EL (cell line): ENCODE measurements at places on chromosomes 1 and 21.
A peak's percentile ranks its signal among the peaks of the same experiment; 100 is the strongest.

DNA sequence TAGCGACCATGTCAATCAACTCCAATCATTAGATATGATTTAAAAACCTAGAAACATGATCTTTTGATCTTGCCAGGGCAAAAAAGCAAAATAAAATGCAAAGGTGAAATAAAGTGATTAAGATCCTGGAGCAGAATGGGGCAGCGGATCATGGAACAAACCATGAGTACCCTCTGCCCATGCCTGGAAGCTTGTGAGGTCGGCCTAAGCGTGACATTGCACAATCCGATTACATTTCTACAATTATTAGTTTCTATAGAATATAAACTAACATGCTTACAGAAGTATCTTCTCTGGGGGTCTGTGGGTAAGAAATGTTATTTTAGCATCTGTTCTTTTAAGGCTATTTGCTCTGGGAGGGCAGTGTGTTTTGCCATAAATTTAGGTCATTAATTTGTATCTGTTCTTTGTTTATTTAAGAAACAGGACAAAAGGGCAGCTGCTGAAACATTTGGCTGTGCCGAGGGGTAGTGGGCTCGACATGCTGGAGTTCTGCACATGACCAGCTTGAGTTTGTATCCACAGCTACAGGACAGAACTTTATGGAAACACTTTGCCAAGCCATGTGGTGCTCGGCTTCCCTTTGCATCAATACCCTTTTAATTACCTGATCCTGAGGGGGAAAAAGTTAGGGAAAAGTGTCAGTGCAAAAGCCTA lies 55.9 kb downstream of the ZBTB18 start:
- DNase-seq: no peak

DNA sequence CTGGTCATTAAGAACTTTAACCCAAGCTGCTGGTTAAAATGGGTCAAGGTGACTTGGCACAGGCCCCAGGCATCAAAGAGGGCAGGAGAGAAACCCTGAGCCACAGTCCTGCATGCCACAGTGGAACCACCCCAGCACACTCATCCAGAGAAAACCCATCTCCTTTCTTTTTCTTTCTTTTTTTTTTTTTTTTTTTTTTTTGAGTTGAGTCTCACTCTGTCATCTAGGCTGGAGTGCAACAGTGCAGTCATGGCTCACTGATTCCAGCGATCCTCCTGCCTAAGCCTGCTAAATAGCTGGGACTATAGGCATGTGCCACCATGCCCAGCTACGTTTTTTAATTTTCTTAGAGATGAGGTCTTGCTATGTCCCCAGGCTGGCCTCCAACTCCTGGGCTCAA lies 109.2 kb upstream of the RAB4A start:
- DNase-seq: no peak

GRCh38 chr21:36028127-36029069 lies 31.9 kb downstream of the SETD4 start:
- DNase-seq: peak; percentile 74

DNA sequence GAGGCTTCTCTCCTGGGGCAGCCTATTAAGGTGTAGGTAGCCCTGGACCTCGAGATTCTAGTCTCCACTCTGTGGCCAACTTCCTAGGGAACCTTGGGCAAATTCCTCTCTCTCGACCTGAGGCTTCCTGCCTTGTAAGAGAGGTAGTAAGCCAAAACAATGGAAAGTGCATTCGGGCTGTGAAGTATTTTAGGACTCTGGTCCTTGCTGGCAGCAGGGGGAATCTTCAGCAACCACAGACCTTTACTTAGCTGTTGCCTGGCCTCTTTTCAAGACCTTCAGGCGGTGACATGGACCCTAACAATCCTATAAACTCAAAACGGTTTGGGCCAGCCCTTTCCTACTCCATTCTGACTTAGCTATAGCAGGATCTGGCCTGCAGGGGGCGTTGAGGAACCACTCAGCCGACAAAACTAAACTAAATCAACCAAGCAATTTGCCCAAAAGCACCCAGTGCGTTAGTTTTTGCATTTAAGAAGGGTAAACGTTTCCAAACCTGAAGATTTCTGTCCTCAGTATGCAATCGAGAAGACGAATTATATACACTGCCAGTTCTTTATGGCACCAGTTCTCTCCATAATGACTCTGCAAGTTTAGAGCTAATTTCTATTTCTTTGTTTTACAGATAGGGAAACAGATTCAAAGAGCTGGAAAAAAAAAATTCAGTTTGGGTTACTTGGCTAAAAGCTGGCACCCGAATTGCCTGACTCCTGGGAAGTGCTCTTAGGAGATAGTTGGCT lies 10.9 kb upstream of the SESN2 start:
- DNase-seq: peak; percentile 84

- DNase-seq: peak; percentile 8
Observed at GRCh38 chr1:199460933-199461332, 566.6 kb upstream of the NR5A2 start.

DNA sequence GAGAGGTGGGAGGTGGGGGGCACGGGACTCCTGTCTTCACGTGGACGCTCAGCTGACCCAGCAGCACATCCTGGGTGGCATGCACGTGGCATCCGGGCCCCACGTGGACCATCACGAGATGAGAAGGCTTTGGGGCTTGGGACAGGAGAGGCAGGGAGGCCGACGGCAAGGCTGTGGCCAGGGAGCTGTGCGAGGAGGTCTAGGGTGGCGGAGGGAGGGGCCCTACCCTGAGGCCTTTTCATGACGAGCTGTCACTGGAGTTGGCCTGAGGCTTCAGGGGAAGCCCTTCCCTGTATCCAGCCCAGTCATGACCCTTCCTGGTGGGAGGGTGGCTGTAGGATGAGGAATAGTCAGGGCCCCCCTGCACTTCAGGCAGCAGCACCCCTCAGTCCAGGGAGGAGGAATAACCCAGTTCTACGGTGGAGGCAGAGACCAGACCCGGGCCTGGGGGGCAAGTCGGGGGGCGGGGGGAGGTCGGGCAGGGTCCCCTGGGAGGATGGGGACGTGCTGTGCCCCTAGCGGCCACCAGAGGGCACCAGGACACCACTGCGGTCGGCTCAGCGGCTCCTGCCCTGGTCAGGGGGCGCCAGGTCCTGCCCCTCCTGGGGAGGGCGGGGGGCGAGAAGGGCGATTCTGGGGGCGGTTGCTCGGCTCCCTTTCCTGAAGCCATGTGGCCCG lies 2.0 kb upstream of the PERM1 start:
- no peak for DNase-seq

DNA sequence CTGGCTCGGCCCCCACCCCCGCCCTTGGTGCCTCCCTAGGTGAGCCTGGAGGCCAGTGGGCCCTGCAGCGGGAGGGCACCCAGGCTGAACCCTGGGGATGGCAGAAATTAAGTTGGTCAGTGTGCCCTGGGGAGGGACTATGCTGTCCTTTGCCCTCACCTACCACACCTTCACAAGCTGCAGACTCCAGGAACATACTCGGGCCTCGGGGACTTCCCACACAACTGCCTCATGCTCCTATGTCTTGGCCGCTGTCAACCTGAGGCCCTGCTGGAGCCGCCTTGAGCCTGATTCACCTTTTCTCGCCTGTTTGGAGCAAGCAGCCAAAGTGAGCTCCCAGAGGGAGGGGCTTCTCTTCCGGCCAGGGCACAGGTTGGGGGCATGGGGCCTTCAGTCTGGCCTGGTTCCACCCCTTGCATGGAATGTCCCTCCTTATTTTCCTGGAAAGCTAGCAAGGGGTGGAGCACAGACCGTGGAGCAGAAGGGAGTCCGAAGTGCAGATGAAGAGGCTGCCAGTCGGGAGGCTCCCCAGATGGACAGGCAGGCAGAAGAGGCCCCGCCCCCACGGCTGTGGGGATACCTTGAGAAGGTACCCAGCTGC lies 24.7 kb downstream of the KNCN start:
- DNase-seq: no peak

DNA sequence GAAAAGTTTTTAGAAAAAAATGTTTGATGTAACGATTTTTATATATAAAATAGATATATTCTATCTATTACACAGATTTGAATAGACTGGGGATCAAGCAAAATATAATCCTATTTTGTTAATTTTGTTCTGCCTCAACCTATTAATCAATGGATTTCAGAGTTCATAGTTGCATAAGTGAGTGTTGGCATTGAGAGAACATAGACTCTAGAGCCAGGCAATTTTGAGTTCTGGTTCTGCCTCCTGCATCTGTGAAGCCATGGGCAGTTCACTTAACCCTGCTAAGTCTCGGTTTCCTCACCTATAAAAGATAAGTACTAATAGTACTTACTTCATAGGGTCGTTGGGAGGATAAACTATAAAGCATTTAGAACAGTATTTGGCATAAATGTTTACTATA lies 13.6 kb upstream of the PKN2 start:
- DNase-seq: no peak

DNA sequence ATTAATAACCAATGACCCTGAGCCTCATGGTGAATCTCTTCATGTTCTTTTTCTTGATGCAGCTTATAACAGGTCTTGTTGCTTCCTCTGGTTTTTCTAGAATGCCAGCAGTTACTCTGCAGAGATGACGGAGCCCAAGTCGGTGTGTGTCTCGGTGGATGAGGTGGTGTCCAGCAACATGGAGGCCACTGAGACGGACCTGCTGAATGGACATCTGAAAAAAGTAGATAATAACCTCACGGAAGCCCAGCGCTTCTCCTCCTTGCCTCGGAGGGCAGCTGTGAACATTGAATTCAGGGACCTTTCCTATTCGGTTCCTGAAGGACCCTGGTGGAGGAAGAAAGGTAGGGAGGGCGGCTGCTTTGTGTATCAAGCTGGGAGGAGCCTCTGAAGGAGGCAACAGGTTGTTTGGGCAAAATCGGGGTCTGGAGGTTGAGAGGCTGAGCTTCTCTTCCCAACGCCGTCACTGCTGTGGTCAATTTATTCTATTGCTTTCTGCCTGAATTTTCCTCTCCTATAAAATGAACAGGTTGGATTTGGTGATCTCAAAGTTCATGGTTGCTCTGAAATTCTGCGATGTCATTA lies 6.7 kb downstream of the ABCG1 start:
- no peak for DNase-seq

DNA sequence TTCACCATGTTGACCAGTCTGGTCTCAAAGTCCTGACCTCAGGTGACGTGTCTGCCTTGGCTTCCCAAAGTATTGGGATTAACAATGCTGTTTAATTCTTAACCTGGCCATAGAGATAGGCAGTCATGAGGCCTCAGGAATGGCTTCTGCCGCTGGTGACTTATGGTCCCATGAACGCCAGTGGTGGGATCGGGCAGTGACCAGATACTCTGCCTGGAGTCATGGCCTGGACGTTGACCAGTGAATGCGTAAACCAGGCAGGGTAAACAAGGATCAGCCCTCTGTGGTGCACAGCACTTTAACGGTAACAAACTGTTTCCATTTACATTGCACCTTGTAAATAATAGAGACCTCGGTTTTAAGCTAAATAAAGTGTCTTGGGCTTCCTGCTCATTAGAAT lies 23.0 kb downstream of the MTARC1 start:
- DNase-seq: no peak

GRCh38 chr1:111436726-111437125 lies 9.2 kb upstream of the OVGP1 start:
- DNase-seq: peak; percentile 49

- no peak for DNase-seq
Observed at GRCh38 chr1:230141797-230142607, 75.0 kb downstream of the GALNT2 start.

DNA sequence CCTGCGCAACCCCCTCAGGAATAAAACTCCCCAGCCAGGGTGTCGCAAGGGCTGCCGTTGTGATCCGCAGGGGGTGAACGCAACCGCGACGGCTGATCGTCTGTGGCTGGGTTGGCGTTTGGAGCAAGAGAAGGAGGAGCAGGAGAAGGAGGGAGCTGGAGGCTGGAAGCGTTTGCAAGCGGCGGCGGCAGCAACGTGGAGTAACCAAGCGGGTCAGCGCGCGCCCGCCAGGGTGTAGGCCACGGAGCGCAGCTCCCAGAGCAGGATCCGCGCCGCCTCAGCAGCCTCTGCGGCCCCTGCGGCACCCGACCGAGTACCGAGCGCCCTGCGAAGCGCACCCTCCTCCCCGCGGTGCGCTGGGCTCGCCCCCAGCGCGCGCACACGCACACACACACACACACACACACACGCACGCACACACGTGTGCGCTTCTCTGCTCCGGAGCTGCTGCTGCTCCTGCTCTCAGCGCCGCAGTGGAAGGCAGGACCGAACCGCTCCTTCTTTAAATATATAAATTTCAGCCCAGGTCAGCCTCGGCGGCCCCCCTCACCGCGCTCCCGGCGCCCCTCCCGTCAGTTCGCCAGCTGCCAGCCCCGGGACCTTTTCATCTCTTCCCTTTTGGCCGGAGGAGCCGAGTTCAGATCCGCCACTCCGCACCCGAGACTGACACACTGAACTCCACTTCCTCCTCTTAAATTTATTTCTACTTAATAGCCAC lies 696 bp downstream of the TGFB2 start:
- peak; percentile 75 for DNase-seq

DNA sequence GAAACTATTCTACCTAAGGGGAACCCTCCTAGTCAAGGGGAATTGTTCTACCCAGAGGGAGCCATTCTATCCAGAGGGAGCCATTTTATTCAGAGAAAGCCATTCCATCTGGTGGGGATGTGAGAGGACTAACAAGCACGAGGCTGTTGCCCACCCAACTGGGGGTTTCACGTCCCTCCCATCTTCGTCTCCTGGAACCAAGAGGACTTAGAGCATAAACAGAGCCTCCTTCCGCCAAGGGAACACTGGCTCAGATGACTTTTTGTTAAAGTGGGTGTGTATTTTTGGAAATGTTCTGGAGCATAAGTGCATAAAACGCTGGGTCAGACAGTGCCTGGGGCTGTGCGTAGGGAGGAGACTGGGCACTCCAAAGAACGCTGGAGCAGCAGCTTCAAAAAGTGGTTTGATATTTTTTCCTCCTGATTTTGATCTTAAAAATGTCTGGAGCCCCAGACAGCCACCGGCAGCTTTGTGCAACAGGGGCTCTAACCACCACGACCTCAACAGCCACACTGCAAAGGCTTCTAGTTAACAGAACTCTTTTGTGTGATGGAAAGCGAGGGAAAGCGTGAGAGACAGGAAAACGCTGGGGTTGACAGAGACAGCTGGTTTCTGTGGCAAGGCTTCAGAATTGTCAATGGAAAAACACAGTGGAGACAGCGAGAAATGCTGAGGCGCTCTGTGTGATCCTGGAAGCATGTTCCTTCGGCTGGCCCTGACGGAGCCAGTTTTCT lies 363.6 kb upstream of the CAMK1G start:
- peak; percentile 15 for DNase-seq

- peak; percentile 10 for DNase-seq
Observed at GRCh38 chr1:66831529-66832239, 30.6 kb upstream of the INSL5 start.

DNA sequence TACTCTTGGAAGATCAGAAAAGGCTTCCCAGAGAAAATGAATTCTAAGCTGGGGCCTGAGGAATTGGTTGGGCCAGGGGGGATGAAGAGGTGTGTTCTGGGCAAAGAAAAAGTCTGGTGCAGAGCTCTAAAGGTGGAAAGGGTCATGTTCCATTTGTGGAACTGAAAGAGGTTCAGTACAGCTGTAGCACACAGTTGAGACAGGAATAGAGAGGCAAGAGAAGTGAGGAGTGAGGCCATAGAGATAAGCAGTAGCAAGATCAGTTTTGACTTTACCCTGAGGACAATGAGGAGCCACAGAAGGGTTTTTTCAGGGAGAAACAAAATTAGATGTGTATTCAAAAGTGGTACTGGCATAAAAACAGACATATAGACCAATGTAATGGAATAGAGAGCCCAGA lies 30.3 kb upstream of the MUTYH start:
- no peak for DNase-seq
